Activated T-cell treated with anti-CD3 and anti-CD28 coated beads, Interleukin-2, amount 50 U/mL, for 24 hours (primary cell): ENCODE measurements at places on chromosomes 12 and 14.

- DNase-seq, result no peak
These were observed 449.9 kb downstream of the DPF3 start for GRCh38 chr14:72443991-72444441.

- DNase-seq, result no peak
These were observed 65.9 kb downstream of the DCAF5 start for GRCh38 chr14:69087061-69087461.

DNA sequence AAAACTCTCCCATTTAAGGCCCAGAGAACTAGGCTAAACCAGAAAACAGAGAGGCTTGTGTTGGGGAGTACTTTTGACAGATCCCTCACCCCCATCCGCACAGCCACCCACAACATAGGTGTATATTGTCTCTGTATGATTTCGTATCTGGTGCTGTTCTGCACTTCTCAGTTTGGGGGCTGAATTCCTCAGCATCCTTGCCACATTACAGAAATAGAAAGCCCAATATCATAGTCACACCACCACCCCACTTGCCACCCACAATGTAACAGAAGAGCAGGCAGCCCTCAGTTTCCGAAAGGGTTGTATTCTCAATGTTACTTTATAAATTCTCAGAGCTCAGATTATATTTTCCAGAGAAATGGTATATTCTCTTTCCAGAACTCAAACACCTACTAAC is 950.9 kb downstream of the DIO2 start:
- no peak for DNase-seq

DNA sequence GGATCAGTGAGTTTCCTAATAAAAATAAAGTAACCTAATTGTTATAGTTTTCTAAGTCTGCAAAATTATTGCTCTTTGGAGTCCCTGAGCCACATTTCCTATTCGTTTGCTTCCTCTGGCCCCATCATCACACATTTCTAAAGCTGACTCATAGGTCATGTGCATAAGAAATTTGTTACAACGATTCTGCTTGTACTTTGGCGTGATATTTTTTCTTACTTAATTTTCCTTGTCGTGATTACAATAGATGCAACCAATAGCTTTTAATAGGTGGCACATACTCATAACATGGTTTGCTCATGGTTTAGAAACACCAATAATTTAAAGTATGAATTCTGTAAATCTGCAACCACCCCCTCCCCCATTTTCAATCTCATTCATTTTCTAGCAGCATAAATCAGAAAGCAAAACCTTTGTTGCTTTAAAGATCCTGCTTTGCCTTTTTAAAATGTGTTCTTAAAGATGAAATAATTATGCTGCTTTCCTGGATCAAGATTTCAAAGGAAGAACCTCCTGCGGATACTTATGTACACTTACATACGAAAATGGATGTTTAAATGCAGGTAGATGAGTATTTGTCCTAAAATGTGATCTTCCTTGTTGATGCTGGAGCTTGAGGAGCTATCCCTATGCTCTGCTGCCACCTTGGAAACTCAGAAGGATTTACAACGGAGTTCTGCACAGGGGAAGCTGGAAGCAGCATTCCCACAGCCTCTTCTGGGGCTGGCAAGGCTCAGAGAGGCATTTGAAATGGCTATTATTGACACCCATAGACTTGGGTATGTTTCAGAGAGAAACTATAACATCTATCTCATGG is 1.7 kb upstream of the FLRT2 start:
- DNase-seq, result no peak

GRCh38 chr12:116937640-116938039 is 26.9 kb downstream of the FBXW8 start:
- DNase-seq, result no peak

DNA sequence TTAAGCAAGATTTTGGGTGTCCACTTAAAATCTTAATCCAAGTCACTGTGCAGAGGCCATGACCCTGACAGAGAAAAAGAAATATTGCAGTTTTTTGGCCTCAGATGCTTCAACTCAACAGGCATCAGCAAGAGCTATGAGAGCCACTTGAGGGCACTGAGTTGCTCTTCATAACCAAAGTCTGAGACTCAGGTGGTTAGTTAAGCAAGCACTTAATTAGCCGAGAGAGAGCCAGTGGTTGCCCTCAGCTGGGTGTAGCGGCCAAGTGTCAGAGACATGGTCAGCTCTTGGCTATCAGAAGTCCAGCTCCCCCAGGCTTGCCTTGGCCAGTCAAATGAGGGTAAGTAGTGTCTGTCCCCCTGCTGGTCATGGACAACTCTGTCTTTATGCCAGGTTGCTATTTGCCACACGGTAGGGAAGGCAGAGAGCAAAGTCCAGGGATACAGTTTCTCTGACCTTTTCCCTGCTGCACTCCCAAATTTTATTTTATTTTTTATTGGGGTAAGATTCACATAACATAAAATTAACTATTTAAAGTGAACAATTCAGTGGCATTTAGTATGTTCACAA is 9.0 kb upstream of the KRT71 start:
- DNase-seq, result no peak

DNA sequence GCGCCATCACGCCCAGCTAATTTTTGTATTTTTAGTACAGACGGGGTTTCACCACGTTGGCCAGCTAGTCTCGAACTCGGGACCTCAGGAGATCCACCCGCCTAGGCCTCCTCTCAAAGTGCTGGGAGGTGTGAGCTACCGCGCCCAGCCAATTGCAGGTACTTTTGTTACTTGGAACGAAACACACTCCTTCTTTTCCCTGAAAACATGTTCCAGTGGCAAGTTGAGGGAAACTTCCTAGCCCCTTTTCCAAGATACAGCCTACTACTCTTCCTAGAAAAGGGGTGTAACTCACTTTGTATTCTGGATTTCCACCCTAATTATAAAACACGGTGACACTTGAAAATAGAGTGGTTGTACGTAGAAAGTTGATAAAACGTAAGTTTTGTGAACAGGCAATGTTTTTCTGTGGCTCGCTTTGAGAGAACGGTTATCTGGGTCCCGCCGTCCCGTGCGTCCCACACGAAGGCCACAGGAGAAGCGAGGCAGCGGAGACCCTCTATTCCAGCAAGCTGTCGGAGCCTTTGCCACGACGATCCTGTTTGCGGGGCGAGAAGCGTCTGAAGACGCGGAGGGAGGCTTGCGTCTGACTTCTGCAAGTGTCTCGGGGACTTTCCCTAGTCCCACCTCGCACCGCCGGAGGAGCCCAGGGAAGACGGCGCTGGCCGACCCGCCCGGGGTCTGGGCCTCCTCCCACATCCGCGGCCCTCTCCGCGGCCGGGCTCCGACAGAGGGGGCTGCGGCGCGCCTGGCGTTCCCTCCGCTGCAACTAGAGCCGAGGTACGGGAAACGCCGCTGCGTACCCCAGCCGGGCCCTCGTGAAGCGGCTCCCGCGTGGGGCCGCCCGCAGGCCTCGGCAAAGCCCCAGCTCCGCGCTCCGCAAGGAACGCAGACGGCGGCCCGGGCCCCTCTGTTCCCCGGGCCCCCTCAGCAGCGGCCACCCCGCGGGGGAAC is 745 bp downstream of the CDCA4 start:
- DNase-seq, result peak; percentile 79

GRCh38 chr12:32285489-32285888 is 113.9 kb upstream of the FGD4 start:
- DNase-seq, result no peak

GRCh38 chr12:1906579-1906978 is 11.9 kb downstream of the CACNA2D4 start:
- no peak for DNase-seq

- DNase-seq, result no peak
These were observed 12.8 kb downstream of the DIP2B start for GRCh38 chr12:50517421-50518048.

DNA sequence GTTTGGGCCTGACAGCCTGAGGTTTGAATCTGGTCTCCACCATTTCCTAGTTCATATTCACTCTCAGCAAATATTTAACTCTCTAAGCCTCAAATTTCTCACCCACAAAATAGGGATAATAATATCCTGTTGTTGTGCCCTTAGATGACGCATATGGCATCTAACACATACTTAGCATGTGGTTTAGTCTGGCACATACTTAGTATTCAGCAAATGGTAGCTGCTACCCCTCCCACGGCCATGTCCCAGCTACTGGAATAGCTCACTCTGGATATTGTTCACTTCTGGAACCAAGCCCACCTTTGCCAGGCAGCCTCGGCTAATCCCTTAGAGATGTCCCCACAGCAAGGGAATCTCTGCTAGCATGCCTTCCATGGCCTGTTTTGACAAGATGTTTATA is 53.3 kb downstream of the BICD1 start:
- no peak for DNase-seq

GRCh38 chr14:55139696-55140509 is 10.9 kb downstream of the LGALS3 start:
- no peak for DNase-seq

DNA sequence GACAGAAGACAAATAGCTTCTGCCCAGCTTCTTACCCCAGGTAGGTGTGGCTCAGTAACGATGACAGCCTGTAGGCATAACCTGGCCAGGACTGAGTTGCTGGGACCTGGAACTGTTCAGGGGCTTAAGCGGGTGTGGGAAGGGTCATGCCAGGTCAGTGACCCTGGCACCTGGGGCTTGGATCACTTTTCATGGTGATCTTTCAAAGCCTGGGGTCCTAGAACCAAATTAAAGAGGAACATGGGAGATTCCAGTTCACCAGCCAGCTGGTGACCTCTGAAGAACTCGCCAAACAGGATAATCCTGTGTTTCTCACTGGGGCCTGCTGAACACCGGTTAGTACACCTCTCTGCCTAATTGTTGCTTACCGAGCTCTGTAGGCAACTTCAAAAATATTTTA is 102.6 kb upstream of the LMNTD1 start:
- DNase-seq, result no peak

- DNase-seq, result no peak
These were observed 36.1 kb upstream of the CRY1 start for GRCh38 chr12:107129315-107129930.

DNA sequence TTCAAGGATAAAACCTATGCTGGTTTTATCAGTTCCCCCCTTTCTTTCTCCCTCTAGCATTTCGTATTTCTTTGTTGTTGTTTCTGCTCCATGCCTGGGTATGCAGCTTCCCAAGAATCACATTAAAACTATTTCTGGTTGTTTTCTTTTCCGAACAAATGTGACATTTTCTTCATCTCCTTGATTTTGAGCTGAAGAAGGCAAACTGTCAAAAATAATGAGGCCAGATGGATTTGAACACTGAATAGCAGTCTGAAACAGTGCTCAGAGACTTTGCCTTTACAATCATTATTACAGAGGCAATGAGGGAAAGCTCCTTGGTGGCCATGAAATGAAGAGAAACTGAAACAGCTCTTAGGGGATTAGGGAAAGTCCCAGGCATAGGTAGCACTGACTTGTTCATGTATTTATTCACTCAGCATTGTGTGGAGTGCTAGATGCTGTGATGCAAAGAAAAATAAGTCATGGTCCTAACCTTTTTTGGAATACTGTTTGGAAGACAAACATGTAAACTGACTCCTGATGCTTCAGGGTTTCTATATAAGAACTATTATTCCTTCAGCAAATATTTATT is 319.5 kb downstream of the FUT8 start:
- DNase-seq, result no peak

DNA sequence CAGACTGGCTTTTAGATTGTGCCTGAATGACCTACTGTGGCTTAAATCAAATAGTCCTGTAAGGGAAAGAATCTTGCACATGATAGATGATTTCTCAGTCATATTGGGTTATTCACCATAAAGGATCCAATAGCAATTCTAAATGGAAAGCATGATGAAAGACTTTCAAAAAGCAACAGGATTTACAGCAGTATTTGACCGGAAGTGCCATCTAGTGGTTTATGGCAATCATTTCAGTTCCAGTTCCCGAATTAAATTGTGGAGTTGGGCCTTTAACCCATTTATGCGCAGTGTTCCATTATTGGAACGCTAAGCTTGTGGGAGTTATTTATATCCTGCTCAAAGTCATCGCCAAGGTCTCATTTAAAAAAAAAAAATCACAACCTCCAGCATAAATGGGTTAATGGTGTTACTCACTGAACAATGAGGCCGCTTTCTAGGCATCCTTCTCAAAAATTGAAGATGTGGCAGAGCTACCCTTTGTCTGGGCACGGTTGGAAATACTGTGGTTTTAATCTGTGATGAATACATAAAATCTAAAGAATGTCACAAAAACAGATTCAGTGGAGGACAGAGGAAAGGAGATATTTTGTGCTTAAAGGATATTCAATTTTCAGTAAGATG is 60.8 kb upstream of the REP15 start:
- DNase-seq, result no peak

DNA sequence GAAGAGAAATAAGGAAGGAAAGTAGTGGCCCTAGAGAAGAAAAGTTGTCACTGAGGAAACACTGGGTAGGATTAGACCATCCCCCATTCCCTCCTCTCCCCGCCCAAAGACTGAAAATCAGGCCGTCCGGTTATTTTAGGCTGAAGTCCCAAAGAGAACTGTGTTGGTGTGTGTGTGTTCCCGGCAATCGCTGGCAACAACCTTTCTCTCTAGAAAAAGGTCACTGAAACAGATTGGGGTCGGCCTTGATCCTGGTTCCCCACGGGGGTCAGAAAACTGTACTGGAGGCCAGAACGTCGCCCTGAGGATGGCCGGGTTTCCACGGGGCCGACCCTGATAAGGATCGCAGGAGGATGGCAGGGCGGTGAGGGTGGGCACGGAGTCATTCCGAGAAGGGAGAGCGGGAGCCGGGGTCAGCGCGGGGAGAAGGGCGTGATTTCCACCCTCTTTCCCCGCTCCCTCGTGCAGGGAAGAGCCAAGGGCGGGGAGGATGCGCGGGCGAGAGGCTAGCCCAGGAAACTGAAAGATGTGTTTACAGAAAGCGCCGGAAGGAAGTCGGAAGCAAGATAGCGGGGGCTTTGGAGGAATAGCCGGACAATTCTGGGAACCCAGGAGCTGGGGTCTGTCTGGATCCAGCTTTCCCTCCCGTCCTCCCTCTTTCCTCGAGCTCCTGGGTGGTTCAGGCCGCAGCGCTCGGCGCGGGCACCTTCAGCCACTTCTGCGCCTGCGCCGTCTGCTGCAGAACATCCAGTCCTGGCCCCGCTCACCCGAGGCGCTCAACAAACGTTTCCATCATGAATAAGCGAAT is 25.3 kb upstream of the SPTLC2 start:
- DNase-seq, result peak; percentile 83

GRCh38 chr14:24071144-24071697 is at the start of gene CPNE6:
CPNE6 (plus strand) TSS chr14:24071562; CDS start chr14:24072937, 1,375 bp downstream.
- DNase-seq, result peak; percentile 66

DNA sequence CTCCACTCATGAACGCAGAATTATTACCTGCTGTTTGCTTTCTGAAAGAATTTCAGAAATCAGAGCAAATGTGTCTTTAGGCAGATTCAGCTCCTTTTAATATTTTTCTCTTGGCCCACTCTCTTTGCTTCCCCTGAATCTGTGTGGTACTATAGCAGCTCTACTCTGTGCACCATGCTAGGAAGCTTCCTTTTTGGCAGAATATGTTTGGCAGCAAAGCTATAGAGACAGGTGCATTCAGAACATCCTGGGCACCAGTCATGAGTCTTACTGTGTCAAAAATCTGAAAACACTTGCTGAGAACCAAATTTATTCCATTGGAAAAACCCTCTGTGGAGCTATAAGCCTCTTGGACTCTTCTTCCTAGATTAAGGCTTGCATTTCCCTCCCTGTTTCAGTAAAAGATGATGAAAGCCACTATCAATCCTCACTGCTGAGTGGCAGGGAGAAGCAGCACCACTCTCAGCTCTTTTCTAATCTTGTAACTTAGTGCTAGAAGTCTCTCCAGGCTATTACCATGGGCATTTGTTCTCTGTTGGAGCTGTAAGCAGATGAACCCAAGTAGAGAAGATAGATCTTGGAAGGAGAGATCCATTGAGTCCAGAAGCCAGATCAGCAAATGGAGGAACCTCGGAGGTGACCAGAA is 18.2 kb downstream of the CIPC start:
- no peak for DNase-seq

- DNase-seq, result no peak
These were observed 13.9 kb upstream of the EGLN3 start for GRCh38 chr14:33964599-33965317.

GRCh38 chr12:116577154-116577561 is 18.0 kb downstream of the MAP1LC3B2 start:
- no peak for DNase-seq
